ENCODE measurements at places on chromosomes 4 and X. TPM values are rescaled to one million over a fixed set of nuclear protein-coding genes. Genes with fewer than 3 reads are reported as not detected.
A peak's percentile ranks its signal among the peaks of the same experiment; 100 is the strongest.

The CXorf49 gene
- total RNA-seq: not detected

The NKX6-1 gene
- total RNA-seq: not detected

The DCAF12L2 gene
- total RNA-seq: not detected

The TBC1D8B gene
- total RNA-seq: 16.7 TPM

DNA sequence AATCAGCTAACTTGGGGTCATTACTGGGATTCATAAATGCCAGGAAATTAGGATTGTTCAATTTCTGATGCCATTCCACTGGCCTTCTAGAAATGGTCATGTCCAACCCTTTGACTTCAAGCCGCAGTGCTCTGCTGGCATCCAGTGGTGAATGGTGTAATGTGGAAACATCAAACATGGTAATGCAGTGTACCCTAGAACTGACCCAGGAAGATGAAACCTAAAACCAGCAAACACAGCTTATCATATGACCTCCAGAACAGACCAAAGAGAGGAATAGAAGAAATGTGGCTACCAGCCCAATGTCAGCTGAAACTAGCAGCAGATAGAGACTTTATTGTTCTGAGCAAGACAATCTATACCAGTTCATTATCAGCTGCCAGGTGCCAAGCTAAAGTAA, 13.8 kb downstream of the CXCL13 start:
- no peak for DNase-seq

DNA sequence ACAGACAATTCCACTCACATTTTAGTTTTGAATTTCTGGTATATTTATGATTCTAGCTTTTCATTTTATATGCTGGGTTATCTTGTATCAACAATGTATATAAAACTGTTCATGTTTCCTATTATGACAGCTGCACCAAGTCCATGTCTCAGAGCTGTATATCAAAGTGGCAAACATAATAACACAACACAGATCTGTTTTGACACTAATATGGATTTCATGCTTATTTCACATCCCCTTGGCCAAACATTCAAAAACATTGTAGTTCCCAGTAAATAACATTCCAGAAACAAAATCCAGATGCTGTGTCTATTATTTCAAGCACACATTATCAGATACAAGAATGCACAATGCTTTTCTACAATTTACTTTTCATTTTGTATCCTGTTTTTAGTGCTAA, 380.6 kb upstream of the MAGEB2 start:
- DNase-seq: no peak

GRCh38 chrX:17527922-17528321, 152.9 kb downstream of the NHS start:
- DNase-seq: peak; percentile 16

DNA sequence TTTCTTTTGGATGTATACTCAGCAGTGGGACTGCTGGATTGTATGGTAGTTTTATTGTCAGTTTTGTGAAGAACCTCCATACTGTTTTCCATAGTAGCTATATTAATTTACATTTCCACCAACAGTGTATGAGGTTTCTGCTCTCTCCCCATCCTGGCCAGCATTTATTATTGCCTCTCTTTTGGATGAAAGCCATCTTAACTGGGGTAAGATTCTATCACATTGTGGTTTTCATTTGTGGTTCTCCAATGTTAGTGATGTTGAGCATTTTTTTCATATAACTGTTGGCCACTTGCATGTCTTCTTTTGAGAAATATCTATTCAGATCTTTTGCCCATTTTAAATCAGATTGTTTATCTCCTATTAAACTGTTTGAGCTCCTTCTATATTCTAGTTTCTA, 27.6 kb downstream of the QRFPR start:
- DNase-seq: no peak

DNA sequence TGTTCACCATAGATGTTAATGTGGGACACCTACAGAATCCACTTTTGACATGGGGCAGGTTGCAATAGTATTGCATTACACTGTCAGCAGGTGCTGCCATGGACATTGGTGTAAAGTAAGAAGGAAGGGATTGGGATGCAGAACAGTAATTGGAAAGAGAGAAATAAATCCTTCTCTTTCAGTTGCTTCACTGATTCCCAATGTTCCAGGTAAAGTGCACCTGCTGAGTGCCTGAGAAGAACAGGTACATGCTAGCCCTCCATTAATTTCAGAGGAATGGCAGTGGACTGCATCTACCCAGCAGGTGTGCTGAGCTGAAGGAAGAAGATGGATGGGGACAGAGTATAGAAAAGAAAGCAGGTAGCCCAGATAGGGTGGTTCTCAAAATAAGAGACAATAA, 248.5 kb downstream of the TENM3 start:
- DNase-seq: no peak

DNA sequence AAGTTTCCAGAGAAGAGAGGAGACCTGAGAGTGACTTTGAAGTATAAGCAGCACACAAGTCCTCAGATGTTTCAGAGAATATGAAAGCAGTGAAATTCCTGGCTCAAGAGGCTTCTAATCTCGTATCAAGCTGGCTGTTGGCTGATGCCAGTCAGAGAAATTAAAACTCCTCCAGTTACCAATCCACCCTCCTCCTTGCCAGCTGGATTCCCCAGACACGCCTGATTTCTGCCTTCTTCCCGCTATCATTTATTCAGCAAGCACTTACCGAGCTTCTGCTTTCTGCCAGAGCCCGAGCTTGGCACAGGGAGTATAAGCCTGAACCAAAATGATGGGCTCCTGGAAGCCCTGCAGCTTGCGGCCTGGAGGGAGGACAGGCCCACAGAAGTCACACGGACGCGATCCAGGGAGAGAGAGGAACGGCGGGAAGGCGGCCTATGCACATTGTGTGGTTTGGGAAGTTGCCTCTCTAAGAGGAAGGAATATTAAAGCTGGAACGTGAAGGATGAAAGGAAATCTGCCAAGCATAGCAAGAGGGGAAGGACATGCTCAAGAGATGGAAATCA, 102.4 kb upstream of the TBL1X start:
- no peak for DNase-seq

- no peak for DNase-seq
These were observed 234.3 kb downstream of the HS3ST1 start for GRCh38 chr4:11194431-11194830.

GRCh38 chrX:47515941-47516665, 33.1 kb upstream of the ZNF41 start:
- no peak for DNase-seq

DNA sequence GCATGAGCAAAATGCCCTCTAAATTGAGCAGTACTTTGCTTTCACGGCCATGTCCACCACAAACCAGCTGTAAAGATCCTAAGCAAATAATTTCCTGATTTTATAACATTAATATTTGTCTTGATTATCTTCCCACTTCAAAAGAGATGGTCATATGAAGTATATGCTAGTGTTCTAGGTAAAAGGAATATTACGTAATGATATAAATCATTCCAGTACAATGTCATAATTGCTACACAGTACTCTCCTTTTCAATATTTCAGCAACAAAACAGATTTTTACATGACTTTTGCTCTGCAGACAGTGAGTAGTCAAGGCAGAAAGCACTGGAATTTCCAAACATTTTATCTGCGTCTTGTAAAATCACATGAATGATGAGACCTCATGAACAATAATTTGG, 572.8 kb upstream of the FRG1 start:
- DNase-seq: no peak

- DNase-seq: no peak
These were observed 182.0 kb upstream of the FAM241A start for GRCh38 chr4:111963158-111963700.

DNA sequence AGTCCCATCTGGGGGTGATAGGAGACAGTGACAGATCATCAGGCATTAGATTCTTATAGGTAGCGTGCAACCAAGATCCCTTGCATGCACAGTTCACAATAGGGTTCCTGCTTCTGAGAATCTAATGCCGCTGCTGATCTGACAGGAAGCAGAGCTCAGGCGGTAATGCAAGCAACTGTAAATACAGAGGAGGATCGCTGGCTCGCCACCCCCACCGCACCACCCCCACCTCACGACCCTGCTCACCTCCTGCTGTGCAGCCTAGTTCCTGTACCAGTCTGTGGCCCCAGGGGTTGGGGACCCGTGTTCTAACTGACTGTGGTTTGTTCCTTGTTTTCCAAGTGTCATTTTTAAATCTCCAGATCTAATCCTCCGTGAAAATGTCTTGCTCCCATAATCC, 89.0 kb upstream of the MAPK10 start:
- DNase-seq: no peak

- DNase-seq: no peak
These were observed 79.8 kb upstream of the RPL34 start for GRCh38 chr4:108540536-108540935.

- no peak for DNase-seq
These were observed 73.4 kb downstream of the RELL1 start for GRCh38 chr4:37612811-37613210.

DNA sequence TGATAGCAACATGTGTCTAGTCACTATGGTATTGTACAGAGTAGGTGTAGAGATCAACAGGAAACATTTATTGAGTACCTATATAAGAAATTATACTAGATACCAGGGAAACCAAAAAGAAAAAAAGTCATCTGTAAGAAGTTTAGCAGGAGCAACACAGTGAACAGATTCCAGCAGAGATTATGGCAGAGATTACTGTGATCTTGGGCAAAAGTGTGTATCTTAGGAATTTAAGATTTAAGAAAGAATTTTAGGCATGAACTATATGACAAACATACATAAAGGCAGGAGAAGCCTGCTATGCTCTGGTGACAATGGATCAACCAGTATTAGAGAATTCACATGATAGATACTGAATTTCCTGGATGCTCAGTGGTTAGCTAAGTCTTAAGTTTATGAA, 37.9 kb downstream of the SNCA start:
- DNase-seq: no peak

DNA sequence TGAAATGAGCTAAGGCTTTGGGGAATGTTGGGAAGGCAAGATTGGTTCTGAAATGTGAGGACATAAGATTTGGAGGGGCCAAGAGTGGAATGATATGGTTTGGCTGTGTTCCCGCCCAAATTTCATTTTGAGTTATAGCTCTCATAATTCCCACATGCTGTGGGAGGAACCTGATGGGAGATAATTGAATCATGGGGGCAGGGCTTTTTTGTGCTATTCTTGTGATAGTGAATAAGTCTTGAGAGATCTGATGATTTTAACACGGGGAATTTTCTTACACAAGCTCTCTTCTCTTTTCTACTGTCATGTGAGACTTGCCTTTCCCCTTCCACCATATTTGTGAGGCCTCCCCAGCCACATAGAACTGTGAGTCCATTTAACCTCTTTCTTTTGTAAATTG, 157.6 kb upstream of the C1QTNF7 start:
- DNase-seq: no peak

All from tibial nerve (tissue), 4 donors.